ENCODE measurements at places on chromosomes 7 and 10.

- DNase-seq: peak; percentile 74
- peaks cover 7% of the 10 kb centered on the region for H3K4me1 ChIP-seq
- H3K27me3 ChIP-seq: peaks cover 54% of the 10 kb centered on the region
- H3K36me3 ChIP-seq: no peaks in the 10 kb centered on the region
- H3K27ac ChIP-seq: no peak overlapping the region
Measured at GRCh38 chr10:101018600-101019439, 12.1 kb downstream of the PDZD7 start.

GRCh38 chr7:18445916-18446520 lies 49.5 kb upstream of the HDAC9 start:
- no peak for DNase-seq
- no peaks in the 10 kb centered on the region for H3K36me3 ChIP-seq
- no peaks in the 10 kb centered on the region for H3K27me3 ChIP-seq
- H3K4me3 ChIP-seq: no peak overlapping the region

- no peak overlapping the region for H3K4me3 ChIP-seq
- DNase-seq: no peak
- H3K4me1 ChIP-seq: no peaks in the 10 kb centered on the region
Measured at GRCh38 chr7:20343205-20343604, 12.5 kb downstream of the ITGB8 start.

DNA sequence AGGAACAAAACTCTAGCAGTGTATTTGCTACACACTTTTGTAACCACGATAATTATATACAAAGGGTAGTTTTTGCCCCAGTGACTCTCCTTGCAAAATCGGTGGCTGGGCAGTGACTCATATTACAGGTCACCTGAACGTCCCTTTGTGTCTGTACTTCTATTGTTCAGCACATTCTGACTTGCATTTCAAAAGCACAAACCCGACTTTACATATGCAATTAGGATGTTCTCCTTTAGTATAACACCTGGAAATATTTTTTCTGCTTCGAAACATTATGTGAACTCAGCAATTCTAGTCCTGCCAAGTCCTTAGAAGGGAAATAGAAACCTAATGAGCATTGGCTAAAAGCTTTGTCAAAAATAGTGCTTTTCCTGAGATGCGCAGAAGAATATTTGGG lies 6.0 kb downstream of the PRR15 start:
- no peak overlapping the region for H3K4me3 ChIP-seq
- H3K27ac ChIP-seq: no peak overlapping the region
- H3K4me1 ChIP-seq: peaks cover 12% of the 10 kb centered on the region

DNA sequence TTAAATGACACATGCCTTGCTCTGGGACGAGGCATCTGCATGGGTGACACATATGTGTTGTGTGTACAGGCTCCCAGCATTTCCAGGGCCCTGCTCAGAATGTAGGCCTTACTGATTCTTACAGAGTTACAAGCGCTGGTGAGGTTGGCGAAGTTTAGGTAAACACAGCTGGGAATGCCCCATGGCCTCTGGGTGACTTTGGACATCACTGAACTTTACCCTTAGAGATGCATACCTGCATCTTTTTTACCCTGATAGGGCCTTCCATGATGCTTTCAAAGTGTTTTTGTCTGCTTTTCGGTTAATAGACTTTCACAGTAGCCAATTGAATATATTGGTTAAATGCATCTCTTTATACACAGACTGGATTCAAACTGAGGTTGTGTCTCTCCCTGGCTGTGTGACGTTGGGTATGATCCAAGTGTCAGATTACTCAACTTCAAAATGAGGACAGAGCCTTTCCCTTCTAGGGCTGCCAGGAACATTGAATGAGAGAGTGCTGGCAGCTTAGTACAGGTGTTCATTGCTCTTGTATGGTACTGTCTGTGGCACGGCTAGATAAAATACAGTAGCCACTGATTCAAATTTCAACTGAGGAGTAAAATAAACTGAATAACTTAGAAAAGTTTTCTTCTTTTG lies 29.5 kb downstream of the EGFR start:
- peaks cover 87% of the 10 kb centered on the region for H3K4me1 ChIP-seq
- H3K4me3 ChIP-seq: no peak overlapping the region
- H3K27me3 ChIP-seq: no peaks in the 10 kb centered on the region

- H3K27me3 ChIP-seq: no peaks in the 10 kb centered on the region
- DNase-seq: no peak
- no peaks in the 10 kb centered on the region for H3K36me3 ChIP-seq
- peak overlapping the region; percentile 35 for H3K4me3 ChIP-seq
Measured at GRCh38 chr7:1055956-1056784, 11.8 kb downstream of the GPR146 start.

GRCh38 chr7:139875821-139876241 lies 46.8 kb downstream of the TBXAS1 start:
- no peaks in the 10 kb centered on the region for H3K36me3 ChIP-seq
- no peak overlapping the region for H3K27ac ChIP-seq
- peaks cover 9% of the 10 kb centered on the region for H3K4me1 ChIP-seq
- H3K4me3 ChIP-seq: no peak overlapping the region
- no peak for DNase-seq

- DNase-seq: no peak
- H3K4me1 ChIP-seq: peaks cover 6% of the 10 kb centered on the region
- H3K27me3 ChIP-seq: no peaks in the 10 kb centered on the region
- no peaks in the 10 kb centered on the region for H3K36me3 ChIP-seq
- no peak overlapping the region for H3K4me3 ChIP-seq
- H3K27ac ChIP-seq: no peak overlapping the region
Measured at GRCh38 chr10:114773197-114773532, 48.4 kb upstream of the FHIP2A start.

DNA sequence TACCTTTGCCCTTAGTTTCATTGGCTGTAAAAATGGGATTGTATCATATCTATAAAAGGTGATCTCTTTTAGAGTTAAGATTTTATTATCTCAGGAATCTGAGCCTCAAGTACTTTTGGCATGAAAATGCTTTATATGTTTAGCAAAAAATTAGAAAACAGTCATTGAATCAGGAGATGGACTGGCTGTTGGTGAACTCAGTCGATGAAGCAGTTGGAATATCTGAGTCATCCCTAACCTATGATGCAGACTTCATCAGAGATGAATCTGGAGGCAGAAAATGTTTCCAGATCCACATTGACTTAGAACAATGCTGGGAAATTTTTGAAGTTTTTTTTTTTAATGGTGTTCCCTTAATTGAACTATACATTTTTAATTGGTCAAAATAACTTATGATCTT lies 228.5 kb downstream of the SLC25A13 start:
- H3K4me3 ChIP-seq: no peak overlapping the region
- H3K27me3 ChIP-seq: no peaks in the 10 kb centered on the region
- no peaks in the 10 kb centered on the region for H3K36me3 ChIP-seq
- H3K4me1 ChIP-seq: no peaks in the 10 kb centered on the region
- no peak overlapping the region for H3K27ac ChIP-seq
- DNase-seq: no peak

GRCh38 chr10:133237588-133238465 lies at the start of gene VENTX:
Gene VENTX, plus strand, starts transcription at chr10:133237855. Its CDS starts 60 bp downstream, at chr10:133237915.
- no peaks in the 10 kb centered on the region for H3K36me3 ChIP-seq
- H3K4me1 ChIP-seq: peaks cover 28% of the 10 kb centered on the region
- peak within 1 kb of the TSS; percentile 16 for H3K4me3 ChIP-seq
- H3K27ac ChIP-seq: no peak within 1 kb of the TSS
- DNase-seq: no peak

DNA sequence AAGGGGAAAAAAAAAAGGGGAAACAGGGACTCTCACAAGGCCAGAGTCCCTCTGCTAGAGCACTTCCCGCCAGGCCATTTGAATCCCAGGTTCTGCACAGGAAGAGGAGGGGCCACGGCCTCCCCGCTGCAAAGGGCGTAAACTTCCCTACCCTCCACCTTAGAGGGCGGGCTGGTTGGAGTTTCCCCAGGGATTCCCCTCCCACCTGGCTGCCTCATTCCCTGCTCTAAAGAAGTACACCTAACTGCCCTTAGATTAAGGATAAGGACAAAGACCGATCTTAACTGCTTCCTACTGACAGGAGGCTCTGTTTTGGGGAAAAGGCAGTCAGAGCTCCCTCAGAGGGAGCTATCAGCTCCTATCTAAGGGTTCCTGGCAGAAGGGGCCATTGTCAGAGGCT lies 102.0 kb upstream of the ARMC3 start:
- H3K27me3 ChIP-seq: no peaks in the 10 kb centered on the region
- H3K4me1 ChIP-seq: no peaks in the 10 kb centered on the region
- no peak for DNase-seq
- no peak overlapping the region for H3K27ac ChIP-seq

- no peaks in the 10 kb centered on the region for H3K27me3 ChIP-seq
- H3K4me1 ChIP-seq: peaks cover 8% of the 10 kb centered on the region
- DNase-seq: no peak
- no peak overlapping the region for H3K4me3 ChIP-seq
- peak overlapping the region; percentile 53 for H3K27ac ChIP-seq
Measured at GRCh38 chr10:94225589-94225988, 137.2 kb downstream of the NOC3L start.

- no peak overlapping the region for H3K4me3 ChIP-seq
- H3K27me3 ChIP-seq: no peaks in the 10 kb centered on the region
- no peaks in the 10 kb centered on the region for H3K36me3 ChIP-seq
- DNase-seq: no peak
Measured at GRCh38 chr7:26489391-26489790, 197.7 kb downstream of the SNX10 start.

DNA sequence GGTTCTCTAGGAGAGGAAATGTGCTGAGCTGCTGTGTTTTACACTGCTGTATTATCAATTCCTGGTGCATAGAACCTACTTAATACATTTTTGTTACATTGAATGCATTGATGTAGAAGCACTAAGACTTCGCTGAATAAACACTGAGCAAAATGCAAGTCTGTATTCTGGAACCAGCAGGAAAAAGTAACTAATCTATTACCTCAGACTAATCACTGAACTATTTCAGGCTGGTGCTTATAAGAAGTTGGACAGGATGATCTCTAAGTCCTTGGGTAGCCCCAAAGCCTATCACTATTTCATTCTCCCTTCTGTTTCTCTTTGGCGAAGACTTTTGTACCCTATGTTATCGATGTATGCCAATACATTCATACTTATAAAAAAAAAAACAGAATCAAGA lies 87.2 kb upstream of the LRRTM3 start:
- no peaks in the 10 kb centered on the region for H3K4me1 ChIP-seq
- no peak overlapping the region for H3K27ac ChIP-seq
- H3K4me3 ChIP-seq: no peak overlapping the region
- no peak for DNase-seq
- no peaks in the 10 kb centered on the region for H3K27me3 ChIP-seq
- H3K36me3 ChIP-seq: no peaks in the 10 kb centered on the region

Data from tibial artery (tissue), 4 donors.